ENCODE measurements at places on chromosomes 2 and 18.

- no peak for DNase-seq
These were observed 129.6 kb upstream of the COPS8 start for GRCh38 chr2:236956031-236956618.

GRCh38 chr2:147430408-147430807, 414.4 kb upstream of the ACVR2A start:
- no peak for DNase-seq

- DNase-seq: no peak
These were observed 50.2 kb downstream of the SKA1 start for GRCh38 chr18:50424877-50425690.

DNA sequence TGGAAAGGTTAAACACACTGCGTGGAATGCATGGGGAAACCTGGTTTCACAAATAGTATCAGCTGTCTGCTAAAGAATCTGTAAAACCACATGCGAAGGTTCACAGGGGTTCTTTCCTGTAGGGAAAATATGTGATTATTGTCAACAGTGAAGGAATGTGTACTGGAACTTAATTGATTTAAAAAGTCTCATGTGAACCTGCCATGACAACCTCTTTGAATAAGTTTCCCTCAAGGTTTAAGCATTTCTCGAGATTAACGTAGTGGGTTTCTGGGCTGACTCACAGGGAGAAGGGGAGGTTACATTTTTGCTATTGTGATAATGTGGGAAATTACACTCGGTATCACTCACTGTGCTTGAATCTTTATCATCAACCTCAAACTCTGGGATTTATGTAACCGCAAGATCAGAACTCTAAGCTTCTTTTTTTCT, 28.2 kb upstream of the IL1R1 start:
- DNase-seq: no peak

DNA sequence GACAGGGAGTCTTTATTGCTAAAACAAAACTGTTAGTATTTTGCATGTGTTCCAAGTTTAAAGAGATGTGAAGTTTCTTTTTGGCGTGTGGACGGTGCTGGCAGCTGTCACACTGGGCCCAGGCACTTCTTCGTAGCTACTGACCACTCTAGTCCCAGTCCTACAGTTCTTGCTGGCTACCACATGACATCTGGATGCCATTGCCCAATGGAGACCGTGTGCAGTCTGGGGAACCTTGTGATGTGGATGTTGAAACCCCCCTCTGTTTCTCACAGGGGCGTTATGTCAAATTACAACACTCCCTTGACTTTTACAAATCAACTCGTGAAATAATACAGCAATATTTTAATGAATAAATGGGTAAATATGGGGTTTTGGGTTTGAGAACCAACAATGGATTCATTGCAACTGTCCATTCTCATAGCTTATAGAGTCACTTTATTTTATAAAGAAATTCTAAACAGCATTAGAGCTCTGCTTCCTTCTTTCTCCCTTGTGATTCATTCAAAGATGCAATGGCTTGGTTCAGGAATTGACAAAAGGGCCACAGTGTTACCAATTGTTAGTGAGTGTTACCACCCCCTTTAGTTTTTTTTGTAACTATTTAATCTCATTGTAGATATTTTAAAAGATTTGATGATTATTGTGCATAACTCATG, 1.2 kb downstream of the GPD2 start:
- DNase-seq: no peak

- no peak for DNase-seq
These were observed 12.8 kb downstream of the ASIC4 start for GRCh38 chr2:219527076-219527394.

DNA sequence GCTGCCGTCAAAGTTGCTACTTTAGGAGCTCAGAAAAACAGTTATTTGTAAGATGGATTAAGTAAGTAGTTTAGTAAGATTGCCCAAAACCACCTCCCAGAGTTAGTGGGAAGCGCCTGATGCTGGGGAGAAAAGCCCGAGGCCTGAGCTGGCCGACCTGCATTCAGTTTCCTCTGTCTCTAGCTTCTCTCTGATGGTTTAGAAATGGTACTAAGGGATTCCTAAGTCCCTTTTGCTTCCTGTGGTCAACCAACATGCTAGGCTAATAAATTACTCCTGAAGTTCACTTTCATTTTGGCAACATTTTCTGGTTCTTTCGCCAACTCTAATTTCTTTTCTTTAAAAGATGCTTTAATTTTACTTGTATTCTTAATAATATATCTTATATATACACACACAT, 60.1 kb downstream of the ASAP2 start:
- no peak for DNase-seq

- no peak for DNase-seq
These were observed 9.9 kb downstream of the SLC3A1 start for GRCh38 chr2:44285174-44285573.

- no peak for DNase-seq
These were observed 7.4 kb upstream of the B3GNT7 start for GRCh38 chr2:231387904-231388724.

GRCh38 chr2:77873506-77873905, 351.3 kb upstream of the LRRTM4 start:
- no peak for DNase-seq

GRCh38 chr2:12396699-12397098, 320.0 kb upstream of the TRIB2 start:
- DNase-seq: no peak

GRCh38 chr2:172442072-172442895, 14.9 kb downstream of the ITGA6 start:
- no peak for DNase-seq

- DNase-seq: no peak
These were observed 13.9 kb downstream of the SCG2 start for GRCh38 chr2:223588251-223588650.

GRCh38 chr2:127451981-127452380, 33.8 kb downstream of the PROC start:
- DNase-seq: no peak

DNA sequence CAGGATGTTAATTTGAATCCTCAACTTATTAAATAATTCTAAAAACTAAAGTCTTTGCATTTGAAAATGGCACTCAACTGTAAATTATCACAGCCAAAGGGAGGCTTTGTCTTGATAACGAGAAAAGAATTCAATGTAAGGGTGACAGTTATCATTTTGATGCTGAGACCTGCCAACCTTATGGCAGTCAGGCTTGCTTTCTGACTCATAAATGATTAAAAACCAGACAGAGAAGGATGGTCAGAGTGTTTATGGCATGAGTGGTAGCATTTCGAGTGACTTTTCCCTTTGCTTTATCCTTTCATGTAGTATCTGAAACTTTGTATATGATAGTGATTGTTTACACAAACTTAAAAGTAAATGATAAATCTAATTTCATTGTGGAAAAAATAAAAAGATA, 53.9 kb upstream of the EPC2 start:
- DNase-seq: no peak

DNA sequence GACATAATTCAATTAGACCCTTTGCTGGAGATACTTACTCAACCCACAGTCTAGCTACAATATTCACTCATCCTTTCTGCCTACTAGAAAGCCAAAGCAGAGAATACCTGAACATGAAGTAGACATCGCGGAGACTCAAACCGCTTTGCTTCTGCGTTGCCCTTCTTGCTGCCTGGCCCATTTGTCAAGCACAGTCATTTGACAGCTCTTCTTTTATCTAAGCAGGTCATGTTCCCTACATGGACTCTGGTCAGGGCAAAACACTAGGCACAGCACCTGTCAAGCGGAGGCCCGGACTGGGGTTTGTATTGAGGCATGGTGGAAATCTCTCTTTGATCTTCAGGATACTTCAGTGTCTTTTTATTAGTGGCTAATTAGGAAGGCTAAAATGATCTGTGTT, 89.7 kb downstream of the FARSB start:
- DNase-seq: no peak

- no peak for DNase-seq
These were observed 47.4 kb downstream of the EXOC6B start for GRCh38 chr2:72778410-72778809.

GRCh38 chr18:28040716-28041115, 136.2 kb downstream of the CDH2 start:
- DNase-seq: no peak

- no peak for DNase-seq
These were observed 44.6 kb downstream of the SERPINB7 start for GRCh38 chr18:63819786-63820185.

DNA sequence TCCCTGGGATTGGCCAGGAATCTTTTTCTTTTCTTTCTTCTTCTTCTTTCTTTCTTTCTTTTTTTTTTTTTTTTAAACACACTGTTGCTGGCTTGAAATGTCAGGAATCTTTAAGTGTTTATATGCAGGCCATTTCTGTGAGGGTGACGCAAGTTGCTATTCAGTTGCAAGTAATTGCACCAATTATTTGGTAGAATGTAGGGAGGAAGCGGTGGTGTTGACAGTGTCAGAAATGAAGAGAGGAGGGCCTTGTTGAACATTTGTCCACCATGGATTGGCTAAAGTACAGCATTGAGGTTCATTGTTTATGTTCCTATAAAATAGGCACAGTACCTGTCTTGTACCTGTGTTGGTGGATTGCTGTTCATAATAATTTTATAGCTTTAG, 6.5 kb downstream of the RPIA start:
- DNase-seq: no peak

GRCh38 chr18:12989397-12990122, 1.6 kb upstream of the CEP192 start:
- DNase-seq: no peak

GRCh38 chr2:173496746-173497145, 142.1 kb downstream of the CDCA7 start:
- DNase-seq: no peak

- DNase-seq: no peak
These were observed 77.1 kb downstream of the SPATS2L start for GRCh38 chr2:200383380-200384110.

DNA sequence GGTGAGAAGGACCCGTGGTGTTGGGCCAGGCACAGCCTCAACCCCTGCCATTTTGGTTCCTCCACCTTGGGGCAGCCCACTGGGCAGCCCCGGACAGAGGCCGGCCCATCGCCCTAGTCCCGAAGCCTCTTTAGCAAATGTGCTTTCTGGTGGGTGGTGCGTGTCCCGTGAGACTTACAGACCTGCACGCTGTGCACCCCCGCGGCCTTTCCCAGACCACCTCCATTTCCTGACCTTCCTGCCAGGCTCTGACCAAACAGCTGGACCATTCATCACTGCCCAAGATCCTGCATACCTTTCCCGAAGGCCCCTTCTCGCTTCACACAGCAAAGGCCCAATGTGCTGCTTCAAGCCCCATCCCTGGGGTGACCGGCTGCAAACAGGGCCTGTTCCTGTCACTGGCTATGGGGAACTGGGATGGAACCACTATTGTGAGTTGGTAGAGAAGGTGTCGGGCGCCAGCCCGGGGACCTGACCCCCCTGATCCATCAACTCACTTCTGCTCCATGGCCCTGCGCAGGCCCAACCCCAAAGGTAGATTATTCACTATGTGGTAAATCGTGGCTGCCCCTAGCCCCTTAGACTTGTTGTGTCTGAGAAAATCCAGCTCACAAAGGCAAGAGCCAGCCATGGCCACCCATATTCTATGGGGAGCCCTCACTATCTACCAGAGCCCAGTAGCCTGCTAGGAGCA, 341.0 kb downstream of the EIPR1 start:
- DNase-seq: no peak

DNA sequence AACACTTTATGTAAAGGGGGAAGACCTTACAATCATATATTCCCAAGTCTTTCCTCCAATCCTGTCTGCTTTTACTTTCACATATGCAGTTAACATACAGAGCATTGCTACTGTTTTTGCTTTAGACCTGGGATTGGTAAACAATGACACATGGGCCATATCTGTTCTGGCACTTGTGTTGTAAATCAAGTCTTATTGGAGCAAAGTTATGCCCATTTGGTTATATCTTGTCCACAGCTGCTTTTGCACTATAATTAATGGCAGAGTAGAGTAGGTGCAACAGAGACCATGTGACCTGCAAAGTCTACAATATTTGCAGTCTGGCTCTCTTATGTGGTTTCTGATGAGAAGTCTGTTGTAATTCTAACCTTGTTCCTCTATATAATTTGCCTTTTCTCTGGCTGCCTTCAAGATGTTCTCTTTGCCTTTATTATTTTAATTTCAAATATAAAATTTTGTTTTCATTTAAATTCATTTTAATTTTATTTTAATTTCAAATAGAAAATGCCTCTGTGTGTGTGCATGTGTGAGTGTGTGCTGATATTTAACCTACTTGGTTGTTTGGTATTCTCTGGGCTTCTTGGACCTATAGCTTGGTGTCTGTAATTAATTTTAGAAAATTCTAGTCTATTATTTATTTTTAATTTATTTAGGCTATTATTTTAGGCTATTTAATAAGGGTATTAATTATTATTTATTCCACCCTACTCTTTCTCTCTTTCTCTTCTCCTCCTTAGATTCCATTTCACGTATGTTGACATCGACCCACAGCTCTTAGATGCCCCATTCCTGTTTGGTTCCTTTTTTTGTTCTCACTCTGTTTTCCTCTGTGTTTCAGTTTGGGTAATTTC, 16.8 kb upstream of the LPIN1 start:
- DNase-seq: no peak

Measured in stimulated activated CD8-positive, alpha-beta memory T cell treated with anti-CD3 and anti-CD28 coated beads, Interleukin-15, amount 100 ng/mL, for 1 hour (primary cell).